ENCODE measurements at places on chromosomes 6 and 20.

DNA sequence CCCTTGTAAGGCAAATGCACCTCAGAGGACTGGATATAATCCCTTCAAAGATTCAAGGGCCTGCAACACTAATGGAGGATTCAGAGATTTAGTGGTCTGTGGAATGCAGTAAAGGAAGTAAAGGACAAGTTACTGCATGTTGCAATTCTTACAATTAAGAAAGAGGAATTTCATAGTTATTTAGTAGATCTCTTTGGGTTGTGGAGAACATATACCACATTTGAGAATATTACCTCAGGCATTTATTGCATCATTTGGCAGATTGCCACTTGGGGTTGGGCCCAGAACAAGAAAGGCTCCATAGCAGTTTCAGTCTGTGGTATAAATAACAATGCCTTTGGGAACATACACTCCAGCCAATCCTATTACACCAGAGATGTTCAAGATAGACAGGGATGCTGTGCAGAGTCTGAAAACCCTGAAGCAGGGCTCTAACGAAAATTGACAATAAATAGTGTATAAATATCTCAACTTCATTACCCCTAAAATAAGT, 20.9 kb upstream of the EPM2A start:
- DNase-seq = no peak

GRCh38 chr6:152453421-152453820, 183.7 kb downstream of the SYNE1 start:
- no peak for DNase-seq

DNA sequence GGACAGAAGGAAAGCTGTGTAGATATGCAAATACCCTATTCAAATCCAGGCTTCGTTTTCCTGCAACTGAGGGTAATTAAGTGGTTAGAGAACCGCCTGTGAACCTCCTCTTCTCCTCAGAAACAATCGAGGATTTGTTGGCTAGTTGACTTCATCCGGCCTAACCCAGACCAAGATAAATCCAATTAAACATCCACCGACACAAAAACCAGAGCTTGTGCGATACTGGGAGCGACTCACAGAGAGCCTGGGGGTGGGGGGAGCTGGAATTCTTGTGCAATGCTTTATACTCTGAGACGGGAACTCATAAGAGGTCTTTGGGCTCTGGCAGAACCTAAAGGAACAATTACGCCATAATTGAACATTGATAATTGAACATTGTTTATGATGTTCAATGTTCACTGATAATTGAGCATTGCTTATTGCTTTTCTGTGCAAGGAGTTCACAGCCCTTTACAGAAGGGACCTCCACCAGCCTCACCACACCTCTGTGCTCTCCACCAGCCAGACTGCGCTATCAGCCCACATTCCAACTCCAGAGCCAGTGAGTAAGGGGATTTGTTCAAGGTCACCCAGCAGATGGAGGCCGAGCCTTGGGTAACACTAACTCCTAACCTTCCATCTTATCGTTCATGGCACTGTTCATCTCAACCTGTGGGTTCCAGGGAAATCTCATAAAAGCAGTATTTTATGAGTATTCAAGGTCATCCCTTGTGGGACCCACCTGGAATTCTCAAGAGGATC, 429.6 kb upstream of the JARID2 start:
- no peak for DNase-seq

DNA sequence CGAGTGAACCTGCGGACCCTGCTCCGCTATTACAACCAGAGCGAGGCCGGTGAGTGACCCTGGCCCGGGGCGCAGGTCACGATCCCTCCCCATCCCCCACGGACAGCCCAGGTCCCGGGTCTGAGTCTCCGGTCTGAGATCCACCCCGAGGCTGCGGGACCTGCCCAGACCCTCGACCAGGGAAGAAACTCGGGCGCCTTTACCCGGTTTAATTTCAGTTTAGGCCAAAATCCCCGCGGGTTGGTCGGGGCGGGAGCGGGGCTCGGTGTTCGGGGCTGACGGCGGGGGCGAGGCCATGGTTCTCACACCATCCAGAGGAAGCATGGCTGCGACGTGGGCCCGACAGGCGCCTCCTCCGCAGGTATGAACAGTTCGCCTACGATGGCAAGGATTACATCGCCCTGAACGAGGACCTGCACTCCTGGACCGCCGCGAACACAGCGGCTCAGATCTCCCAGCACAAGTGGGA, 46.9 kb upstream of the TRIM26 start:
- DNase-seq = peak; percentile 62

DNA sequence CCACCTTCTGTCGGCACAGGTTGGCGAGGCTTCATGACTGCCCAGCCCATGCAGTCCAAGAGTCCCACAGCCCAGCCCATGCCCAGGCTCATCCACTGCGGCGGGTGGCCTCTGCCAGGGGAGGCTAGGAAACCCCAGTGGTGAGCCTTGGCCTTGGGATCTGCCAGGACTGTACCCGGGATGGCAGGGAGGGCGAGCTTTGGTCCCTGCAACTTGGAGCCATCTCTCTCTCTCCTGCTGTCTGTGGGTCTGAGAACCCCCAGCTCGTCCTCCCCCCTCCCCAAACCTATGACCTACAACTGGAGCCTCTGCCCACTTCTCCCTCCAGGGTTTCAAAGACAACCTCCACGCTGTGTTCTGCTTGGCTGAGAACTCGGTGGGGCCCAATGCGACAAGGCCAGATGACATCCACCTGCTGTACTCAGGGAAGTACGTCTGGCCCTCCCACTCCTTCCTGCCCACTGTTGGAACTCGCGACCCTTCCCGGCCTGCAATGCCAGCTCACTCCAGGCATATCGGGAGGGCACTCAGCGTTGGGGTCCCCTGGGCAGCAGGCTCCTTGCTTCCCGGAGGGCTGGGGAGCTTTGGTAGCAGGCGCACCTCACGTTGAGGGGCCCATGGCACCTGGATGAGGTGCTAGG, 19.7 kb downstream of the NPEPL1 start:
- DNase-seq = peak; percentile 42

DNA sequence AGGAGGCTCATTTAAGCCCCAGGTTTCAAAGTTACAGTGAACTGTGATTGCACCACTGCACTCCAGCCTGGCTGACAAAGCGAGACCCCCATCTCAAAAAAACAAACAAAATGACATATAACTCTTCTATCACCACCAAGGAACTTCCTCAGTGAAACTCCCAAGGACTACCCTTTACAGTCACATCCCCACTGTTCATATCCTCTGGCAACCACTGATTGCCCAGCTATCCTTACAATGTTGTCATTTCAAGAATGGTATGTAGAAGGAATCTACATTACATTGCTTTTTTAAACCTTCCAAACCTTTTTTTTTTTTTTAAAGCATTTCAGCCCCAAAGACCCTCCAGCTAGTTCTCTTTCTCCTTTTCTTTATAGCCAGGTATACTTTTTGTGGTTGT, 123.1 kb upstream of the CARMIL1 start:
- DNase-seq = no peak

Measured in sciatic nerve (tissue), 2 donors.